CD4-positive, alpha-beta T cell treated with Interleukin-10 for 1 hour (primary cell): ENCODE measurements at places on chromosomes 1 and 21.

- DNase-seq = no peak
Observed at GRCh38 chr1:228161866-228162265, 3.7 kb upstream of the IBA57 start.

- no peak for DNase-seq
Observed at GRCh38 chr1:94676686-94677085, 135.1 kb upstream of the F3 start.

DNA sequence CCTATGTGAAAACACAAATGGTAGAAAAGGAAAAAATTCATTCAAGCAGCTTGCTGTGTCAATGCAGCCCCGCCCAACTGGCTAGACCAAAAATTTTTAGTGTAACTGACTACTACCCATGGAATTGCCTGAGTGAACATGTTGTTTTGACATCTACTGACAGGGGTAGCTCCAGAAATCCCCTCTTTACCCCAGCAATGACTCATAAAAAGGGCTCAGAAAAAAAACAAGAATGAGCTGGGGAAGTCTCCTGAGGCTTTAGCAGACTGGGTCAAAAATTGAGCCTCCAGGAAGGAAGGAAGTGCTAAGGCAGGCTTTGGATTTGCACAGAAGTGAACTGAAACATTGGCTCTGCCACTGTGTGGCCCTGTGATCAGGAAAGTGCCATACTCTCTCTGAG, 24.4 kb upstream of the FGGY start:
- DNase-seq = no peak

DNA sequence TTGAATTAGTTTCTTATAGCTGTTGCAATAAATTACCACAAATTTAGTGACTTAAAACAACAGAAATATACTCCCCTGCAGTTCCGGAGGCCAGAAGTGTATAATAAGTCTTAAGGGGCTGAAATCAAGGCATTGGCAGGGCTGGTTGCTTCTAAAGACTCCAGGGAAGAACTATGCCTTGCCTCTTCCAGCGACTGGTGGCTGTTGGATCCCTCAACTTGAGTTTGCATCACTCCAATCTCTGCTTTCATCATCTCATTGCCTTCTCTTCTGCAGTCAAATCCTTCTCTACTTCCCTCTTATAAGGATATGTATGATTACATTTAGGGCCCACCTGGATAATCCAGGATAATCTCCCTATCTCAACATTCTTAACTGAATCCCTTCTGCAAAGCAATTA, 19.1 kb upstream of the MED18 start:
- DNase-seq = no peak

GRCh38 chr1:151939779-151940178, 30.5 kb upstream of the THEM4 start:
- no peak for DNase-seq

DNA sequence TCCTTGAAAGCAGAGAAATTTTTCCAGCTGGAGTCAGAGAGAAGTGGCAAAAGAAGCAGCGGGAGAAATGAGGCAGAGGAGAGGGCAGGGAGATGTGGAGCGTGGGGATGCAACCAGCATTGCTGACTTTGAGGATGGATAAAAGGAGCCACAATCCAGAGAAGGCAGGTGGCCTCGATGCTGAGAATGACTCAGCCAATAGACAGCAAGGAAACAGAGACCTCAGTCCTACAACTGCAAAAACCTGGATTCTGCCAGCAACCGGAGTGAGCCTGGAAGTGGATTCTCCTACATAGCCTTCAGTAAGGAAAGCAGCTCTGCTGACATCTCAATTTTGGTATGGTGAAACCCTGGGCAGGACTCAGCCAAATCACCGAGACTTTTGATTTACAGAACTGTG, 128.9 kb upstream of the ATP1B1 start:
- no peak for DNase-seq

- no peak for DNase-seq
Observed at GRCh38 chr1:78222960-78223358, 177.2 kb downstream of the GIPC2 start.

DNA sequence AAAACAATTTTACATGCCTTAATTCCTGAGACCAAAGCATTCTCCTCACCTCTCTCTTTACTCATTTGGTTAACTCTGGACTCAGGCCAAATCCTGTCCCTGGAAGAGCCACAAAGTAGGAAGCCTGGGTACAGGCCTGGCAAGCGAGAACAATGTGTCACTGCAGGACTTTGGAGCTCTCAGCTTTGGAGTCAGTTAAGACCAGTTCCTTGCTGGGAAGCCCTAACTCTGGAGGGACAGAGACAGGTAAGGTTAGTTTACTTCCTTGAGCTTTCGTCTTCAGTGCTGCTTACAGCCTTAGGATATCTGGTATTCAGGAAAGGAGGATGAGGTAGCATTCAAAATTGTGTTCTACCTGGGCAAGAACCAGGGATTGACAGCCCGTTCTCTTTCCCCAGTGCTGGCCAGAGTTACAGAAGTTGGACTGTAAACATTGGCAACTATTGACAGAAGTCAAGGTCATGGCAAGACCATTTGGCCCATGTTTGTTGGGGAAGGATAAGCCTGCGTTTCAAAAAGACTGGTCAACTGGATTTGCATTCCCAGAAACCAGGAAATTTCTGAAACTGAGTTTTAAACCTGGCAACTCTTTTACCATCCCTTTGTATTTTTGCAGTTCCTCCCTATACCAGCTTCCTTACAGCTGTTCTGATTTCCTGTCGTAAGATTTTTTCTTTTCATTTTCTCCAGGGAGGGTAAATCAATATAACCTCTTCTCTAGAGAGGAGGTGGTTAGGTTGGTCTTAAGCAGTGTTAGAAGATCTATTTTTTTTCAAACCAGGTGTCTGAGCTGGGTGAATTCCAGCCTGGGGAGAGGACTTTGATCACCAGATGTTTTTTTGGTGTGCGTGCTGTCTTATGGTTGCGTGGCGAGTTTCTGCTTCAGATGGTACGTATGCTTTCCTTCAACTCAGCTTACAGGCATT, at the start of gene C4BPB:
Gene C4BPB, plus strand, starts transcription at position 160 of the 926 bp plus-strand sequence. Its CDS starts 672 bp downstream, at position 832.
- DNase-seq = peak; percentile 19

DNA sequence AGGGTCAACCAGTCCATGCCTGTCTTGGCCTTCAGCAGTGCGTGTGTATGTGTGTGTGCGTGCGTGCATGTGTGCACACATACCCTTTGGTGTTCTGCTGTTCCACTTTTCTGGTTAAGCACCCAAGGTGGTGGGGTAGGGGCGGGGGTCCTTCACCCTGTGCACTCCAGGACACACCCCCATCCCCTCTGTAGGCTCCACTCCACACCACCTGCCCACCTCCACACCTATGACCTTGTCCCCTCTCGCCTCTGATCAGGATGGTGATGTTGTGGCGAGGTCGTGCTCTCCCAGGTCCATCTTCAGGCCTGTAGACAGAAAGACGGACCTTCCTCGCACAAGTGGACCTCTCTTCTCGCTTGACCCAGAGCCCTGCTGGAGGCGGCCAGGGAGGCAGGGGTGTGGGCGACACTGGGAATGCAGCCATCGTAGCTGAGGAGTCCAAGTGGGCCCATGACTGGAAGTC, 44.6 kb downstream of the WDR4 start:
- DNase-seq = no peak

GRCh38 chr1:54970901-54971300, 9.5 kb upstream of the TMEM61 start:
- no peak for DNase-seq

- no peak for DNase-seq
Observed at GRCh38 chr1:201708691-201709090, 120.3 kb upstream of the IPO9 start.

- DNase-seq = no peak
Observed at GRCh38 chr1:55650444-55650843, 435.3 kb upstream of the USP24 start.

DNA sequence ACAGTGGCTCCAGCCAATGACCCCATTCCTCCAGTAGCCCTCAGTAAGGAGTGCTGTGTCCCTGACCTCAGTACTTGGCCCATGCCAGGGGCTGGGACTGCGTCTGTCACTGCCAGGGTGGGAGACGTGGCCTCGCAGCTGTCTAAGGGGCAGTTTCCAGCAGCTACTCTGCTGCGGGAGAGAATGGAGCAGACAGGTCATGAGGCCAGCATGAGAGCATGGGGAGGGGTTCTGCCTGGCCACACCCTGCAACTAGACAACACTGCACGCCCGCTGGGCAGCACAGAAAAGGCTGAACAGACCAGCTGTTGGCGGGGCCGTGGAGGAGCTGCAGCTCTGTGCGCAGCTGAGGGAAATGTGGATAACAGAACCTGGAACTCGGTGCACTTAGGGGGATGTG, 91.6 kb upstream of the COL6A1 start:
- DNase-seq = no peak

DNA sequence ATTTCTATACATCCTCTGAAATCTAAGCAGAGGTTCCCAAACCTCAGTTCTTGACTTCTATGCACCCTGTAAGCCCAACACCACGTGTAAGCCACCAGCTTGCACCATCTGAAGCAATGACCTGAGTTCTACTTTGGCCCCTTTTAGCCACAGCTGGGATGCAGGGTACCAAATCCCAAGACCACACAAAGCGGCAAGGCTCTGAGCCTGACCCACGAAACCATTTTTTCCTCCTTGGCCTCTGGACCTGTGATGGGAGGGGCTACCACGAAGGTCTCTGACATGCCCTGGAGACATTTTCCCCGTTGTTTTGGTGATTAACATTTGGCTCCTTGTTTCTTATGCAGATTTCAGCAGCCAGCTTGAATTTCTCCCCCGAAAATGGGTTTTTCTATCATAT, 38.8 kb downstream of the STXBP3 start:
- no peak for DNase-seq

DNA sequence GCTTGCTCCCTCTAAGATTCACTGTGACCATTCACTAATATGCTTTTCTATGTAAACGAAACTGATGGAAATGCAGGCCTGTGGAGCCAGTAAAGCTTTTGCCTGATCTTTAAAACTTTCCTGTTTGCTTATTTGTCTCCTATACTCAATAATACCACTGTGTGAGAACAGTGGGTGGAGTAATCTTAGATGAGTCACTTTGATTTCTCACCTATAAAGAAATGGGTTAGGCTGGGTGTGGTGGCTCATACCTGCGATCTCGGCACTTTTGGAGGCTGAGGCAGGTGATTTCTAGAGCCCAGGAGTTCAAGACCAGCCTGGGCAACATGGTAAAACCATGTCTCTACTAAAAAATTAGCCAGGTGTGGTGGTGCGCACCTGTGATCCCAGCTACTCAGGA, 70.8 kb downstream of the RWDD3 start:
- no peak for DNase-seq

DNA sequence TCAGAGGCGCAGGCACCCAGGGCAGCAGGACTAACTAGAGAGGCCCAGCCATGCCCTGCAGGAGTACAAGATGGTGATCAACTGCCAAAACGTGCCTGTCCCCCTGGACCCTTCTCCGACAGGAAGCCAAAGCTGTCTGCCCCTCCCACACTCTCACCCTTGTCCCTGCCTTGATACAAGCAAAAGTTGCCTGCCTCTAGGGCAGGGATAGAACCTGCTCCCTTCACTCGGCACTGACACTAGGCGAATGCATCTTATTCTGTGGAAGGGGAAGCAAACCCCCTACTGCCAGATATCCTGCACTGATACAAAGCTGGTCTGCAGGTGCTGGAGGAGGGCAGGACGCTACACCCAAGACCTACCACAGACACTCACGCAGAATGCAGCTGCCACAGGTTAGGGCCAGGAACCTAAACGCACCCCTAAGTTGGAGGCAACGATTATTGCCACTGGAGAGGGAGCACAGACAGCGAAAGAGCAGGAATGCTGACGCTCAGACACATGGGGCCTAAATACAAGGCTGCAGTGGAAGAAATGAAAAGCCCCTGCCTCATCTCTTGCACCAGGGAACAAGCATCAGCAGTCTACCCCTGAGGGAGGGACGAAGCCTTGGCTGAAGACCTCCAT, 3.7 kb downstream of the TARBP1 start:
- DNase-seq = no peak

DNA sequence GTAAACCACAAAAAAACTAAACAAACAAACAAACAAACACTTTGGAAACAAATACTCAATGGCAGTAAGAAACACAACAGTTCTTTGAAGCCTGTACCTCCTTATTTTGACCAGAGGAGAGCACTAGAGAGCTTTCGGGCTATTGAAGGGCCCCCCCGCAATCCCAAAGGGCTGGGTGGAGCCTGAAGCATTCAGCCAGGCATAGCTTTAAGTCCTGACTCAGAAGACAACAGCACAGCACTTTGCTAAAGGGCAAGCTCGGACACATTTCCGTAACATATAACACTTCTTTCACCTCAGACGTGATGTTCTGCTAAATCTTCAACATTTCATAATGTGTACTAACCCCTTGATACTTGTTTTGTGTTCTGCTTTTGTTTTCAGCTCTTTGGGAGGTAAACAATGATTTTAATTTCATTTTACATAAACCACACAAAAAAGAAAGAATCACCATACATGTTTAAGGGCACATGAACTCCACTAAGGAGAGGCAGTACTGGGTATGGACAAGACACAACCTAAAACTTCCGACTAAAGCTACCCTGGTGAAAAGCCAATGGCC, 9.7 kb upstream of the SHCBP1L start:
- DNase-seq = peak; percentile 17

- DNase-seq = peak; percentile 31
Observed at GRCh38 chr1:181061891-181062835, 26.3 kb upstream of the IER5 start.

GRCh38 chr1:65792669-65793358, at the start of gene PDE4B:
PDE4B (plus strand) TSS chr1:65792895.
- DNase-seq = no peak

- DNase-seq = no peak
Observed at GRCh38 chr1:58805716-58806571, 22.1 kb upstream of the JUN start.

- no peak for DNase-seq
Observed at GRCh38 chr1:167685844-167686243, 35.9 kb upstream of the MPZL1 start.

DNA sequence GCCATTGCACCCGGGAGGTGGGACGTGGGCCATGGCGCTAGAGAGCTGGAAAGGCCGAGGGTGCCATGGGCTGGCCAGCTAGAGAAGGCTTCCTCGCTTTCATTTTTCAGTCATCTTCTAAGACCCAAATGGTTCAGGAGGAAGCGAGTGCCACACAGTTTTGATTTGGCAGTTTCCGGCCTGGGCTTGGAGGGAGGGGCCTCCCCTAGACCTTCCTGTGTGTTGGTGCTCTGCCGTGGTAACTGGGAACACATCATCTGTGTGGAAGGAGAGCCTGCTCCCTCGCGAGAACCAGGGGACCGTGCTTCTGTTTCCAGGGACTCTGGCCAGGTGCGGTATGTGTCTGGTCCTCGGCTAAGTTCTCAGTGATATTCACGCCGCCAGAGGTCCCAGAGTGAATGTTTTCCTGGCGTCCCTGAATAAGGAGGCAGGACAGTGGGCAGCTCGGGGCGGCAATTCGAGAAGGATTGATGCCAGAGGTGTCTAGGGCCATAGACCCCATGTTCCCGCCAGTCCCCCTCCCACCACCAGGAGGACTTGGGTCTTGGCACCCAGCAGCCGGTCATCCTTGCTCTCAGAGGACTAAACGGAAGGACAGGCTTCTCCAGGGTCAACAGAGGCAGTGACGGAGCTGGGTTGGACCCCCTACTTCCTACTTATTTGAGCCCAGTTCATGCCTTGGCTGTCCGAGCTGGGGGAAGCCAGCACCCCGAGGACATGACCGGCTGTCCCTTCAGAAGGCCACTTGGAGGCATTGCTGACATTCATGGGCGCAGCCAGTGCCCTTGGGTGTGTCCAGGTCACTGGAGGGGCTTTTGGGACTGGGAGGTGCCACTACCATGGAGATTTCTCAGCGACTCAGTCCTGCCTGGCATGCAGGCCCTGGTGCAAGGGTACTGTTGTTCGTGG, 2.7 kb upstream of the NPHP4 start:
- peak; percentile 79 for DNase-seq

GRCh38 chr1:25645637-25646400, 29.2 kb downstream of the MAN1C1 start:
- no peak for DNase-seq

- no peak for DNase-seq
Observed at GRCh38 chr1:153577624-153578051, 12.0 kb upstream of the S100A2 start.
